ENCODE measurements at places on chromosomes 6 and 20. TPM values are rescaled to one million over a fixed set of nuclear protein-coding genes. Genes with fewer than 3 reads are reported as not detected.

SIM1 gene
- total RNA-seq = not detected

DNA sequence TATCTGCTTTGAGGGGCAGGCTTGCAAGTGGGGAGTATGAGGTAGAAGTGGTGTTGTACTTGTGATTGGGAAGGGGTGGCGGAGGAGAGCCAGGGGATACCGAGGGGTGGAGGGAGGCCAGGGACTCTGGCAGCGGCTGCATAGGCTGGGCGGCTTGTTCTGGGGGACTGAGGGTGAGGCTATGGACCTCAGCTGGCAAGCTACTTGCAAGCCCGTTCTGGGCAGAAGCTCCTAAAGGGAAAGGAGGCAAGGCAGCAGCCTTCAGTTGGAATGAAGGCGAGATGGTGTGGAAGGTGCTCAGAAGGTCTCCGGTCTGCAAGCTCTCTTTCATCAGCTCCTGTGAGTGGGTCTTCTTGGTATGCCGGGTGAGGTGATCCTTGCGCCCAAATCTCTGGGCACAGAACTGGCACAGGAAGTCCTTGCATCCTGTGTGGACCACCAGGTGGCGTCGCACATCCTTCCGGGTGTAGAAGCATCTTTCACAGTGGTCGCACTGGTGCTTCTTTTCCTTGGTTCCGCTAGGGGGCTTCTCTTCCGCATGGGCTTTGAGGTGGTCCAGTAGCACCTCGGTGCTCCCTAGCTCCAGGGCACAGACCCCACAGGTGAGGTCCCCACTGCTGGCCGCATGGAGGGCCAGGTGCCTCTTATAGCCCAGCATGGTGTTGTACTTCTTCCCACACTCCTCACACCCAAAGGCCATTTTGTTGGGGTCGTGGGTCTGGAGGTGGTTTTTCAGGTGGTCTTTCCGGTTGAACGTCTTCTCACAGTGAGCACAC is 66.0 kb downstream of the PLAGL1 start:
- no peaks in the 10 kb centered on the region for H3K4me1 ChIP-seq
- peaks cover 2% of the 10 kb centered on the region for H3K27me3 ChIP-seq
- H3K4me3 ChIP-seq = no peak overlapping the region
- no peak overlapping the region for H3K27ac ChIP-seq
- peak; percentile 49 for DNase-seq

- H3K4me1 ChIP-seq = no peaks in the 10 kb centered on the region
- peaks cover 40% of the 10 kb centered on the region for H3K36me3 ChIP-seq
- DNase-seq = no peak
- no peak overlapping the region for H3K27ac ChIP-seq
- H3K4me3 ChIP-seq = no peak overlapping the region
- no peaks in the 10 kb centered on the region for H3K27me3 ChIP-seq
These were observed 70.8 kb upstream of the DYNLRB1 start for GRCh38 chr20:34445177-34446065.

- H3K27ac ChIP-seq = no peak overlapping the region
- no peaks in the 10 kb centered on the region for H3K27me3 ChIP-seq
- no peak for DNase-seq
- H3K4me3 ChIP-seq = no peak overlapping the region
These were observed 91.5 kb downstream of the ZFAND3 start for GRCh38 chr6:37910998-37911397.

TNNC2 gene
- 0.28 TPM for total RNA-seq

- DNase-seq = peak; percentile 51
- H3K27ac ChIP-seq = peak overlapping the region; percentile 84
- peaks cover 17% of the 10 kb centered on the region for H3K36me3 ChIP-seq
These were observed 124.0 kb downstream of the OGFRL1 start for GRCh38 chr6:71412559-71413140.

OPRL1 gene
- 0.36 TPM for total RNA-seq

DNA sequence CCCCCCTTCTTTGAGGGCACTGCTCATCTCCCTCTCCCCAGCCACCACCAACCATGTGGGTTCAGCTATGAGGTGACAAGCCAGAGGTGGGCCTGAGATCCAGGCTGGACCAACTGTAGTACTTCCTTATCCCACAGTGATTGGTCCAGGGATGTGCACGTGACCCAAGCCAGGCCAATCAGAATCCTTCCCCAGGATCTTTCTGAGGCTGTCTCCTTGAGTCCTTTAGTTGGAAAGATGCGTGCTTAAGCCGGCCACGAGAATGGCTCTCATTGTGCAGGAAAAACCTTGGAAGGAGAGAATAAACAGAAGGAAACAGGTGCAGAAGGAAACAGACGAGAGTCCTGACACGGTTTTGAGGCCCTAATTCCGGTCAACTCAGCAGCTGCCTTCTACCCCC is 39.2 kb downstream of the ZC3H12D start:
- H3K27ac ChIP-seq = no peak overlapping the region
- DNase-seq = no peak
- H3K36me3 ChIP-seq = no peaks in the 10 kb centered on the region
- peaks cover 5% of the 10 kb centered on the region for H3K27me3 ChIP-seq
- H3K4me1 ChIP-seq = peaks cover 7% of the 10 kb centered on the region

DNA sequence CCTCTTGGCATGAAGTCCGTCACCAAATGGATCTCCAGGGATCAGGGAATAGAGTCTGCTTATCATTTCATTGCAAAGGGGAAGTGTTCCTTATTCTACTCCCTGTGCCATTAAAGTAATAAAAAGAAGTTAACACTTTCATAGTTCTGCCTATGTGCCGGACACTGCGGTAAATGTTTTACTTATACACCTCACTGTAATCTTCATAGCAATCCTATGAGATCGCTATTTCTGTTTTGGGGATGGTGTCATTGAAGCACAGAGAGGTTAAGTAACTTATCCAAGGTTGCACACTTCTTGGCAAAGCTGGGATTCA is 177.7 kb downstream of the TSHZ2 start:
- H3K27ac ChIP-seq = no peak overlapping the region
- no peak for DNase-seq
- H3K27me3 ChIP-seq = no peaks in the 10 kb centered on the region
- no peaks in the 10 kb centered on the region for H3K36me3 ChIP-seq
- H3K4me1 ChIP-seq = no peaks in the 10 kb centered on the region

ADA gene
- 6.9 TPM for total RNA-seq

DNA sequence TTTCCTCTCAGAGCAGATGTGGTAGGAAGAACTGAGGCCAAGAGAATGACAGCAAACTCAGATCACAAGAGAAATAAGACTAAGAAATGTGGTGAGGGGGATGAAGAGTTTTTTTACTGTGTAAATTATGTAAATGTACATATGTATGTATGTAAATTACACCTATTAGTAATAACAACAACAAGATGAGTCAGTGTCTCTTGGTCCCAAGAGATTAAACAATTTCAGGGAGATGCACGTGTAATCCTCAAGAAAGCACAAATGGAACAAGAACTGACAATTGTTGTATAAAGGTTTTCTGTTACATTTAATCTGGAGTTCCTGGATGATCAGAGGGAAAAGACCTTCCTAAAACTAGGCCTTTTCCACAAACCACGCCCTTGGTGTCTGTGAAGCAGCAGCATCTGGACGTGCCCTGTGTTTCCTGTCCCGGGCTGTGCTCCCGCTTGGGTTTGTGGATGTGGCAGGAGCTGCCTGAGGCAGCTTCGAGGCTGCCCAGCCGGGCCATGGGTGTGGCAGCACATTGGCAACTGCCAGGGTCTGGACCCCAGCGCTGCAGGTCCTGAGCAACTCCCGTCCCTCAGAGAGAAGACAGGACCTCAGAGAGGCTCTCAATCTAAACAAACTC is 994 bp downstream of the CLDN20 start:
- H3K27me3 ChIP-seq = no peaks in the 10 kb centered on the region
- peaks cover 6% of the 10 kb centered on the region for H3K36me3 ChIP-seq
- no peaks in the 10 kb centered on the region for H3K4me1 ChIP-seq

DNA sequence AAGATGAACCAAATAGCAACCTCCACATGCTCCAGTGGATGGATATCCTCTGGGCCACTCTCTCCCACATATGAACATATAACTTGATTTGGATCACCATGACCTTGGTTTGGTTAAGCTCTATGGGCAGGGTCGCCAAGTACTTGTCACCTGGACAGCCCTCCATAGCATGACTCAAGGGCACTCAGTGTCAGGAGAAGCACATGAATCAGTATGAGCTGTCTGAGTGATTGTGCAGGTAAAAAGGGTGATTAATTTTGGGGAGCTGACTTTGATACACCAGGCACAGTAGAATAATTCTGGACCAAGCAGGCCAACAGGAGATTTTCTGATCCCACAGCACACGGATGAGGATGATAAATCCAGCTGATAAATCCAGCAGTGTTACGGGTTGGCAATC is 74.4 kb downstream of the OPRM1 start:
- H3K36me3 ChIP-seq = no peaks in the 10 kb centered on the region
- DNase-seq = no peak
- no peaks in the 10 kb centered on the region for H3K4me1 ChIP-seq
- H3K27ac ChIP-seq = no peak overlapping the region
- H3K4me3 ChIP-seq = no peak overlapping the region

DNA sequence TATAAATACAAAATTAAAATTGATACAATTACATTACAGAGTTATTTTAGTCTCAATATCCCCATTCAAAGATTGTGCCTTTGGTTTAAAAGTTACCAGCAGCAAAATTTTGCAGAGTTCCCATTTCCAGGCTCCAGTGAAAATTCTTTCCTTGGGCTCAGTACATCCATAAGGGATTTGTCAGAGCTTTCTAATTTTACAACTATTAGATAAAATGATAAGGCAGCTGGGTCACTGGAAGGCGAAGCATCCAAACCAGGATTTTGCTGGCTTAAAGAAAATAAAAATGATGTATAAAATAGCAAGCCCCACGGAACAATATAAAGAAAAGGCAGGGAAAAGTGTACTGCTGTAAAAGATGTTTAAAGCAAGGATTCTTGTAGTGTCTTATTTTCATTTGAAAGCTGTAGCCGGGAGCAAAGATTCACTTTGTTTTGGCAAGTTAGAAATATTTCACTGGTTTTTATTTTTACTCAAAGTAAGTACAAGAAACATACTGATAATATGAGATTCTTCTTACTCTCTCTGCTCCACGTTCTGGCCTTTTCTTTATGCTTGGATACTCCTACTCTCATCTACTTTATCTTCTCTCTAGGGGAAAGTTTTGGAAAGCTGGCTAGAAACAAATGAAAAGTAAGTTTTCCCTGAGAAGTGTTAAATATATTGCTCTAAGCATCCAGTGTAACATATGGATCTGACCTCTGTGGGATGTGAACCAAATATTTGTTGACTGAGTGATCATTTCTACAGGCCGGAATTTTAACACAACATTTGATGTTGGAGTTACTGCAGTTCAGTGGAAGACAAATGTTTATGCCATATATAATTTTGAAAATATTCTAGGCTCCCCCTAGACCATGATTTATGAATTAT is 488.4 kb downstream of the PHF3 start:
- no peak for DNase-seq
- H3K4me1 ChIP-seq = no peaks in the 10 kb centered on the region
- no peaks in the 10 kb centered on the region for H3K27me3 ChIP-seq
- no peak overlapping the region for H3K27ac ChIP-seq

SLC17A3 gene
- not detected for total RNA-seq

SMOC2 gene
- not detected for total RNA-seq

PKHD1 gene
- not detected for total RNA-seq

- H3K36me3 ChIP-seq = no peaks in the 10 kb centered on the region
- no peak overlapping the region for H3K4me3 ChIP-seq
- no peak overlapping the region for H3K27ac ChIP-seq
- peaks cover 8% of the 10 kb centered on the region for H3K4me1 ChIP-seq
These were observed 93.6 kb downstream of the KHDC1L start for GRCh38 chr6:73131706-73132105.

DNA sequence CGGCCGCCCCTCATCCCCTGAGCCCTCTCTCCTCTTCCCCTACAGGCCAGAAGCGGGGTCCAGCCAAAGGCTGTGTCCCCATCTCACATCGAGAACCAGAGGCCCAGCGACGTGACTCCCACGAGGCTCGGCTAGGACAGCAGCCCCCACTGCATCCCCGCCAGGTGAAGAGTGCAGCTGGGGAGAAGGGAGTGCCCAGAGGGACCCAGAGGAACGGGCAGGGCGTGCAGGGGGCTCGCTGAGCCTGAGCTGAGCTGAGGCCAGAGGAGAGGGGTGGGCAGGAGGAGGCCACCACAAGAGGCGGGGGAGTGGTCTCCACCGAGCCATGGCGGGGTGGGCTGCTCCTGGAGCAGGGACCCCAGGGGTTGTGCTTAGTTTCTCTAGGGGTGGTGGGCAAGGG is 32.6 kb downstream of the KCNQ2 start:
- no peak overlapping the region for H3K4me3 ChIP-seq
- no peaks in the 10 kb centered on the region for H3K27me3 ChIP-seq
- H3K4me1 ChIP-seq = no peaks in the 10 kb centered on the region
- H3K36me3 ChIP-seq = no peaks in the 10 kb centered on the region

DNA sequence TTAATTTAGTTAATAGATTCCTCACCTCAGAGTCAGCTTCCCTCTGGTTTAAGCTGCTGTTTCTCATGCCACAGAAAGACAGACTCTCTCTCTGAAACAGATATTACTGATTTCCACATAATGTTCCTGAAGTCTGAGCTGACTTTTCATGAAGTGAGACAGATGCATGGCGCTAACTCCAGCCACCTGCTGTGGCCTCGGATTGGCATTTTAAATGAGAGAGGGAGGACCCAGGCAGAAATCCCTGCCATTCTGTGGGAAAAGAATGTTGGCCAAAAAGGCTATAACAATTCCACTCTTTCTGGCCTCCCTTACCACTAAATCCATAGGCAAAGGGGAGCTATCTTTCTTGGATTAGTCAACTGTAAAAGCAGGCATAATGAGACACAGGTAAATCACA is 354.1 kb upstream of the CDH4 start:
- H3K27me3 ChIP-seq = no peaks in the 10 kb centered on the region
- H3K36me3 ChIP-seq = no peaks in the 10 kb centered on the region
- H3K4me1 ChIP-seq = no peaks in the 10 kb centered on the region
- no peak for DNase-seq
- no peak overlapping the region for H3K4me3 ChIP-seq

DNA sequence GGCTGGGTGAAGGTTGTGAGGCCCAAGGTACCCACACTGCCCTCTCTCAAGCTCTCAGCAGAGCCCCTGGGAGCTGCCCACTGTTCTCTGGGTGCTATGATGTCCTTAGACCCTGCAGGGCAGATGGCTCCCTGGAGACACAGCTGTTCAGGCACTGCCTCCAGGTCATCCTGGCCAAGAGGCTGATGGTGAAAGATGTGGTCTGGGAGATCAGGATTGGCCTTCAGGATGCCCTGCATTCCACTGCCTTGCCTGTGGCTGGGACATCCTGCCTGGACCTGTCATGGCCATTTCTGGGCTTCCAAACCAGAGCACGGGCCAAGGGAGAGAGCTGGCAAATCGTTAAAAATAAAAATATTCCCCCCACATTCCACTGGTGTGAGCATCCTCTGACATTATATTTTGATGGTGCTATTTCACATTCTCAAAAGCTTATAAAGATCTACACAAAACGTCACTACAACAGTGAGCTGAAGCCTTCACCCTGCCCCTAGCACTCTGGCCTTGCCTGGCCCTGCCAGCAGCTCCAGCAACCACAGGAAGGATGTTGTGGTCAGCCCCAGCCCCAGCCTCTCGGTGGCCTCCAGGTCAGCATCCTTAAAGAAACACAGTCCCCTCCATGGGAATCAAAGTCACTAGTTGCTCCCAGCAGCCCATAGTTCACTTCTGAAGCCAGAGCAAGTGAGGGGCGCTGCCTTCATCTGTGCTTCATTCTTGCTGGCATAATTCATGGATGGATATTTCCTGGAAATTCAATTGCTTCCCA is 13.5 kb upstream of the KCNK16 start:
- peaks cover 2% of the 10 kb centered on the region for H3K27me3 ChIP-seq
- H3K4me3 ChIP-seq = no peak overlapping the region
- no peak for DNase-seq
- no peak overlapping the region for H3K27ac ChIP-seq

GGTLC1 gene
- not detected for total RNA-seq

GRCh38 chr6:33882154-33882553 is 78.4 kb upstream of the MLN start:
- H3K4me3 ChIP-seq = no peak overlapping the region
- H3K4me1 ChIP-seq = peaks cover 6% of the 10 kb centered on the region
- no peaks in the 10 kb centered on the region for H3K36me3 ChIP-seq
- H3K27me3 ChIP-seq = peaks cover 45% of the 10 kb centered on the region
- peak; percentile 4 for DNase-seq

BICRAL gene
- total RNA-seq = 4.7 TPM

KIAA1586 gene
- total RNA-seq = 15.0 TPM
